Tongue (tissue), 3 donors: ENCODE measurements at places on chromosomes 7 and 10.

GRCh38 chr7:5824297-5824610, 42.8 kb upstream of the RNF216 start:
- no peak for DNase-seq

GRCh38 chr7:41809529-41809939, 106.6 kb upstream of the INHBA start:
- DNase-seq, result no peak

- DNase-seq, result peak; percentile 75
Measured at GRCh38 chr7:128347647-128348097, 4.0 kb upstream of the RBM28 start.

DNA sequence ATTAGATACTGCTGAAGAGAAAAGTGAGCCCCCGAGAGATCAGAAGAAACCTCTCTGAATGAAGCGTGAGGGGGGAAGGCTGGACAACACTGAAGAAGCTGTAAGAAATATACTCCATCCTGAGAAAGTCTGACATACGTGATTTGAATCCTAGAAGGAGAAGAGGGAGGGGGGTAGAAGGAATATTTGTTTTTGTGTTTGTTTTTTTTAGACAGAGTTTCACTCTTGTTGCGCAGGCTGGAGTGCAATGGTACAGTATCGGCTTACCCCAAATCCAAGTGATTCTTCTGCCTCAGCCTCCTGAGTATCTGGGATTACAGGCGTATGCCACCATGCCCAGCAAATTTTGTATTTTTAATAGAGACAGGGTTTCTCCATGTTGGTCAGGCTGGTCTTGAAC, 52.6 kb downstream of the GALNT11 start:
- DNase-seq, result no peak

DNA sequence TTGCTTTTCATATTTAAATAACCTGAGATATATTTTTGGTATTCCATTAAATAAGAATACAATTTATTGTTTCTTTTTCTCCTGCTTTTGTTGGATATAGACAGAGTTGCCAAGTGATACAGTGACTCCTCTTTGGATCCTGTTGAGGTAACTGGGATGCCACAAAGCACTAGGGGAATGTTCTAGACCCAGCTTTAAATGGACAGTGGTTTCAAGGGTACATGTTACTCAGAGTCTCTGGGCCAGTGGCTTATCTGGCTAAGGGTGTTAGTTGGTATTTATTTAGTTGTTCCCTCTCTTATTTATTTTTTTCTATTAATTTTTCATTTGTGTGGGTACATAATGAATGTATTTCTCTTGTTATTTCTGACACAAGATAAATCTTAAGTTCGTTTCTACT, 9.1 kb downstream of the GBF1 start:
- no peak for DNase-seq
